Activated CD8-positive, alpha-beta T cell treated with anti-CD3 and anti-CD28 coated beads, Interleukin-2, amount 10 ng/mL, durations not matched to agents 7 days and 5 days (primary cell): ENCODE measurements at places on chromosomes 11 and 22. TPM values are rescaled to one million over a fixed set of nuclear protein-coding genes. Genes with fewer than 3 reads are reported as not detected.

The GRM5 gene
- total RNA-seq, result not detected

The MUC15 gene
- not detected for total RNA-seq

The AGBL2 gene
- 5.6 TPM for total RNA-seq

The MSANTD4 gene
- total RNA-seq, result 14.0 TPM

The CBLIF gene
- not detected for total RNA-seq

GRCh38 chr11:64482588-64482987 lies 108.4 kb upstream of the SLC22A12 start:
- H3K27ac ChIP-seq, result no peak overlapping the region
- no peak for DNase-seq
- H3K4me3 ChIP-seq, result no peak overlapping the region
- H3K27me3 ChIP-seq, result peaks cover 12% of the 10 kb centered on the region

GRCh38 chr22:29478326-29479276 lies 1.4 kb upstream of the NEFH start:
- H3K27me3 ChIP-seq, result peaks cover 37% of the 10 kb centered on the region
- H3K36me3 ChIP-seq, result peaks cover 4% of the 10 kb centered on the region
- H3K27ac ChIP-seq, result no peak overlapping the region
- no peak overlapping the region for H3K4me3 ChIP-seq
- H3K4me1 ChIP-seq, result peaks cover 10% of the 10 kb centered on the region

- peaks cover 90% of the 10 kb centered on the region for H3K4me1 ChIP-seq
- no peaks in the 10 kb centered on the region for H3K27me3 ChIP-seq
- peaks cover 86% of the 10 kb centered on the region for H3K36me3 ChIP-seq
- peak overlapping the region; percentile 69 for H3K4me3 ChIP-seq
Measured at GRCh38 chr11:64765291-64765850, 5.6 kb upstream of the PYGM start.

DNA sequence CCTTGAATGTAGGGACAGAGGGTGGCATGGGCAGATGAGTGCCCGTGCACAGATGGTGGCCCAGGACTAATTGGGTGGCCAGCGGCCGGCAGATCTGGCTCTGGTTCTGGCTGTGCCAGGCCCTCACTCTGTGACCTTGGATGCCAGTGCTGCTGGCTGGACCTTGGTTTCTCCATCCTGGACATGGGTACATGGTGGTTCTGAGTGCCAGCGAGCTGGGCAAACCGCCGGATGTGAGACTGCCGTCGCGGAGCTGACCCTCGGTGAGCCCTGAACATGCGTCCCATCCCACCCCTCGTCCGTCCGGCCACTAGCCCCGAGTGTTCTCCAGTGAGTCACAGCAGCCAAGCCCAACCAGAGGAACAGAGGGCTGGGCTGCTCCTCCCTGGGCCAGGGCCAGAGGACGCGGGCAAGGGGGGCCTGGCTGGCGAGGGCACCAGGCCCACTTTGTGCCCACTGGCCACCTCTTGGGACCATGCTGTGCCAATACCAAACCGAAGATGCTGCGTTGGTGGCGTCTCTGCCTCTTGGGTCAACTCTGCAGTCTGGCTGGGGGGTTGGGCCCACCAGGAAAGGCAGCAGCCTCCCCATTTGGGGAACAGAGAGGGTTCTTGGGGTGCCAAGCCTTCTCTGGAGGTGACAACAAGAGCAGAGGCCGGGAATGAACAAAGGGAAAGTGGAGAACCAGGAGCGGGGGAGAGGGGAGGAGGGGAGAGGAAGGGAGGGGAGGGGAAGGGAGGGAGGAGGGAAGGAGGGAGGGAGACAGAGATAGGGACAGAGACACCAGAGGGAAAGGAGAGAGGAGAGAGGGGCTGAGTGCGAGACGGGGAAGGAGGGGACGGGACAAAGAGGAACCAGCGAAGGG lies 10.7 kb downstream of the LSP1 start:
- peaks cover 12% of the 10 kb centered on the region for H3K4me1 ChIP-seq
- H3K27ac ChIP-seq, result no peak overlapping the region
- peaks cover 13% of the 10 kb centered on the region for H3K36me3 ChIP-seq
- H3K4me3 ChIP-seq, result no peak overlapping the region
- no peaks in the 10 kb centered on the region for H3K27me3 ChIP-seq

DNA sequence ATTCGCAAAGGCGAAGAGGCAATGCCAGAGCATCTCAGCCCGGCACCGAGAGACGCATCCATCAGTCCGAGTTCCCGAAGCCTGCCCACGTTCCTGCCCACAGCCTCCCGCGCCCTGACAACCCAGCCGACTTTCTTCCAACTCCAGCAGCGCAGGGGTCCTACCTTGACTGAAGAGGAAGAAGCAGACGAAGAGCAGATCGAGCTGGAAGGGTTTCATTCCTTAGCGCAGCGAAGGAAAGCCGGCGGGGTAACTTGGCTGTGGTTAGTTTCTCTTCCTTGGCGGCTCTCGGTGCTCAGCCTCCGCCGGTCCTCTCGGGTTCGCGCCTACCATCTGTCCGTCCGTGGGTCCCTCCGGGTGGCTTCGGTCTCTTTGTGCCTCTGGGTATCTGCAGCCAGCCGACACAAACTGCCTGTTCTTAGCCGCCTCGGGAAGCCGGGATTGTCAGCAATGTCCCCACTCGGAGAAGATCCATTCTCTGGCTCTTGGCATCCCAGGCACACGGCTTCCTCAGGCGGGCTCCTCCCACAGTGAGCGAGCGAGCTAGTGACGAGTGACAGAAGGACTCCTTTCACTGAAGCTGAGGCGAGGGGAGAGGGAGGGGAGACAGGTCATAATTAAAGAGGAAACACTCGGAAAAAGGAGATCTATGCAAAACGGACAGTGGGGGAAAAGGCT lies at the start of gene KIRREL3:
Gene KIRREL3 (minus strand): TSS at position 480 of the 678 bp plus-strand sequence.
- no peak within 1 kb of the TSS for H3K4me3 ChIP-seq
- no peak within 1 kb of the TSS for H3K27ac ChIP-seq
- DNase-seq, result no peak
- H3K27me3 ChIP-seq, result peaks cover 38% of the 10 kb centered on the region

DNA sequence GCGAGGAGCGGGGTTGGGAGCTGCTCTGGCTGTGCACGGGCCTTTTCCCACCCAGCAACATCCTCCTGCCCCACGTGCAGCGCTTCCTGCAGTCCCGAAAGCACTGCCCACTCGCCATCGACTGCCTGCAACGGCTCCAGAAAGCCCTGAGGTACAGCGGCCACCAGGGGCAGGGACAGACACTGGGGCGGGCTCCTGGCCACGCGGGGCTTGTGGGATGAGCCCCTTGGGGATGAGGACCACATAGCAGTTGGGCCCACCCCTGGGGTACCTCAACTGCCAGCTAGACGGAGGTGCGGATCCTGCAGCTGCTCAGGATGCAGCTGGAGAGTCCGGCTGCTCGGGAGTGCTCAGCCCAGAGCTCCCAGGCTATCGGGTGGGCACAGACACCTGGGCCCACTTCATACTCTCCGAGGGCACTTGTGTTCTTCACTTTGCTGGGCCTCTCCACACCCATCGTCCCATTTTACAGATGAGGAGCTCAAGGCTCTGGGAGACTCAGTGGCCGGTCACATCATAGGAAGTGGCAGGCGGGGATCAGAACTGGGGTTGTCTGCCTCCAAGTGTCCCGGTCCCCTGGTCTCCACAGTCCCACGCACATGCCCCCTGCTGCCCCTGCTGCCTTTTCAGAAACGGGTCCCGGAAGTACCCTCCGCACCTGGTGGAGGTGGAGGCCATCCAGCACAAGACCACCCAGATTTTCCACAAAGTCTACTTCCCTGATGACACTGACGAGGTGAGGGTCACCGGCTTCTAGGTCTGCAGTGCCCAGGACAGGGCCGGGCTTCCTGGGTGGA lies 77.6 kb downstream of the MYO7A start:
- H3K27ac ChIP-seq, result no peak overlapping the region
- peaks cover 3% of the 10 kb centered on the region for H3K4me1 ChIP-seq
- H3K27me3 ChIP-seq, result no peaks in the 10 kb centered on the region
- H3K36me3 ChIP-seq, result no peaks in the 10 kb centered on the region
- no peak overlapping the region for H3K4me3 ChIP-seq

DNA sequence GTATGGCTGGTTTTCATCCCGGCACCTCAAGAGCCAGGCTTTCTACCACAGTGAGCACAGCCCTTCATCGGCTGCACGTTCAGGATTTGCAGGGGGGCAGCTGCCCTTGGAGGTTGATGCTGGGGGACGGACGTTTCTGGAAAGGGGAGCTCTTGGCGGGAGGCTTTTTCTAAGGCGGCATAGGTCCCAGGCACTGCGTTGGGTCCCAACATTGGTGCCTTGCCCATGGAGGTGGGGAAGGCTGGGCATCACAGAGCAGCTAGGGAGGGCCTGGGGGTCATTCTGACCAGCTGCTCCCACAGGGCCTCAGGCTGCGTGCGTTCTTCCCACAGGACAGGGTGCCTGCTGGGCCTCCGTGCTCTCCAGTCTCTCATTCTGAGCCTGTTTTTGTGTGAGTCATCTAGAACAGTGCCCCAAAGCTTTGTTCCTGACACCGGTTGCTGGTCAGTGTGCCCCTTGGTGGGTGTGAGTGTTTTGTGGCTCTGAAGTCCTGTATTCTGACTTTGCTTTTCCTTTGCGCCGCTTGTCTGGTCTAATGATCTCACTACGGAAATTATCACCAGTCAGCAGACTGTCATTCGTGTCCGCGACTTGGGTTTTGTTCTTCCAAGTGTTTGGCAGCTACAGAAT lies 275.9 kb downstream of the TBC1D22A start:
- H3K36me3 ChIP-seq, result no peaks in the 10 kb centered on the region
- no peak for DNase-seq
- H3K27ac ChIP-seq, result no peak overlapping the region
- no peak overlapping the region for H3K4me3 ChIP-seq
- H3K27me3 ChIP-seq, result no peaks in the 10 kb centered on the region
